ENCODE measurements at places on chromosomes 1 and 21. TPM values are rescaled to one million over a fixed set of nuclear protein-coding genes. Genes with fewer than 3 reads are reported as not detected.

DNA sequence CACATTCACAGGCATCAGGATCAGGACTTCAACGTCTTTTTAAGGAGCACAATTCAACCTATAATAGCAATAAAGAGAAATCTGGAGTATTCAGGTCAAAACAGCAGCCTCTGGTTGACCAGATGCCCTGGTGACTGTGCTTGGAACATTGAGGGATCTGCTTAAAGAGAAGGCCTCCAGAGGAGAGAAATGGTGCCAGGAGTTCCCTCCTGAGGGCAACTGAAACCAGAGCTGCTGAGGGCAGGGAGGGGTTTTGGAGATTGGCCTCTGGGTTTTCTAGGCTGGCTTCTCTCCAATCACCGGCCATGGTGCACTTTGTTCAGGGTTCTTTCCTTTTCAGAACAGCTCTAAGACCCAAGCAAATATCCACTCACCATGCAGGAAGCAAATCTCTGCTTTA lies 190.7 kb upstream of the KIAA0040 start:
- DNase-seq, result no peak

- DNase-seq, result no peak
Observed at GRCh38 chr1:186841599-186841998, 12.8 kb downstream of the PLA2G4A start.

DNA sequence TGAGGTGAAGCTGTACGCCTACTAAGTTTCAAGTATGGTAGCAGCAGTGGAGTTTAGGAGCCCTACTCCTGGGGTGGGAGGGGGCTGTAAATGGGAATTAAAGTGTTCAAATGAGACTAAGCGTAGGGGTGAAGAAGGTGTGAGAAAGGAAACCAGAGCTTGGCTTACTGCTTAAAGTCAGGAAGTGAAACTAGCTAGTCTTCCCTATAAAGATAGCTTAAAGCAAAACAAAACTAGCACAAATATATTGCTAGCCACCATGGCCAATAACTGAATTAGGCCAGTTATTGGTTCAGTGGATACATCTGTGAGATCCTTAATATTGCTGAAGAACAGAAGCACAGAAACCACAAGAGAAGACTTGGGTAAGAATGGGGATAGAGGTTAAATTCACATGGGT lies 492.2 kb upstream of the PKN2 start:
- DNase-seq, result no peak

- no peak for DNase-seq
Observed at GRCh38 chr1:32465578-32465933, 684 bp downstream of the ZBTB8B start.

DNA sequence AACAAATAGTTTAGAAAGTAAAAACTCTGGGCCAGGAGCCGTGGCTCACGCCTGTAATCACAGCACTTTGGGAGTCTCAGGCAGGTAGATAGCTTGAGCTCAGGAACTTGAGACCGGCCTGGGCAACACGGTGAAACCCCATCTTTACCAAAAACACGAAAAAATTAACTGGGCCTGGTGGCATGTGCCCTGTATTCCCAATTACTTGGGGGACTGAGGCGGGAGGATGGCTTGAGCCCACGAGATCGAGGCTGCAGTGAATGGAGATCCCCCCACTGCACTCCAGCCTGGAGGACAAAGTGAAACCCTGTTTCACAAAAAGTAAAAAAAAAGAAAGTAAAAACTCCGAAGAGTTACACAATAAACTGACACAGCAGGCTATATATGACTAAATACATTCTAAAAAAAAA lies 10.6 kb downstream of the CEP170 start:
- DNase-seq, result no peak

- DNase-seq, result no peak
Observed at GRCh38 chr1:116323491-116323890, 49.6 kb upstream of the ATP1A1 start.

- DNase-seq, result no peak
Observed at GRCh38 chr1:233379869-233380438, 52.4 kb downstream of the MAP3K21 start.

DNA sequence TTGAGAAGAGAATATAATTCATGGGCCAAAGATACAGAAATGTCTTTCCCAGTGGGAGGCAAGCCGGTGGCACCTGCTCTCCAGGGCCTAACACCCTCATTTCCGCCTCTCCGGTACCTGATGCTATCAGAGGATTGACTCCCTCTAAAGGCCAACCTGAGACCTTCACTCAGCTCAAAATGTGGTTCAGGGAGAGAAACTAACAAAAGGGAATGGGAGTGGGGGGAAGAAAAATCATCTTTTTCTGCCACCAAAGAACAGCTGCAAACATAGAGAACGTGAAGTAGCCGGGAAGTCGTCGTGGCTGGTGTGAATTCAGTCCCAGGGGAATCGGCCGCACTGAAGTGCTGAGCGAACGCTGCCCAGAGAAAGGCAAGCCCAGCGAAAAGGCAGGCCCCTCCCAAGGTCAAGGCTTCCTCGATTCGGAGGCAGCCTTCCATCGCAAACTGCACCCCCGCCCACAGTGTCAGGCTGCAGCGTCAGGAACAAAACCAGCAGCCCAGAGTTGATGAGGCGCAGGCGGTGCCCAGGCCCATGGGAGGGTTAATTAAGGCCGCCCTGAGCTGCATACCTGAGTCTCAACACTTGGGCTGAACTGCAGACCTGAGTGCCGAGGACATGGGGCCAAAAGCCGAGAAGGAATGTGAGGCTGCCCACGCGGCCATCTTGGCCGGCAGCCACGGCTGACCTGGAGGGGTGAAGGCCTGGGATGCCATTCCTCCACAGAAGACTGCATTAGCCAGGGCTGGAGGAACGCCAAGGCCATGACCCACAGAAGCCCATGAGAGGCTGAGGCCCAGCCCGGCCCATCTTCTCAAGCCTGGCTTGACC lies 160.2 kb downstream of the PSMG1 start:
- no peak for DNase-seq

GRCh38 chr1:11943619-11944018 lies 9.1 kb downstream of the PLOD1 start:
- no peak for DNase-seq

DNA sequence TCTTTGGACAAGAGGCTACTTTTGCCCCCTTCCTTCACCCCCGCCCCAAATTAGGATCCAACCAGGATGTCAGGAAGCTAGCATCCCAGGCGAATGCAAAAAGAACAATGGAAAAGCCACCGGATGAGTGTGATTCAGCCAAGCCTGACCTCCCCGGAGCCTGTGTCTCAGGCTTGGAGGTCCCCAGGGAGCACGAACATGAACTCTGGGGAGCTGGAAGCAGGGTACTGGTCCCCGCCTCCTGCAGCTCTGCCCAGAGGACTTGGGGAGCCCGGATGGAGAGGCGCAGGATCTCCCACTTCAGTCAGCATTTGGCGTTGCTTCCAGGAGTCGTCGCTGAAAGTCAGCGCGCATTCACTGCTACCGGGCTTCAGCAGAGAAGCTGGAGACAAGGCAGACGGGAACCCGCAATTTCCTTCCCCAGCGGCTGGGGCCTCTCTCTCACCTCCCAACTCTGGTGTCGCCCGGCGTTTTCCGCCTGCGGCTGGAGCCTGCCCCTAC lies 1.8 kb upstream of the TBX15 start:
- DNase-seq, result no peak

DNA sequence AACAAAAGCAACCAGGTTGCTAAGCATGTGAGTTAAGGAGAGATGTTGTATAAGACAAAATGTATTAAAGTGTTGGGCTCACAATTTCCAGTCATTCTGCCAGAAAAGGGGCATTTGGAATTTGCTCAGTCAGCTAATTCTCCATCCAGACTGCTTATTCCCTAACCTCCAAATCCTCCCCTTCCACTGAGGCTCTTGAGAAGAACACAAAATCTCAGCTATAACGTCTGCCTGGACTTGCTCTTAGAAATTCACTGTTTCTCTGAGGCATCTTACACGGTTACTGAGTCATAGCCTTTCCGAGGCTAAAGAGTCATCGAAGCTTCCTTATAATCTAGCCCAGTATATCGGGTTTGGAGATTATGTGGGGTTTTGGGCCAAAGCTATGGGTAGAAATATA lies 548.2 kb upstream of the ADGRL4 start:
- DNase-seq, result no peak

DNA sequence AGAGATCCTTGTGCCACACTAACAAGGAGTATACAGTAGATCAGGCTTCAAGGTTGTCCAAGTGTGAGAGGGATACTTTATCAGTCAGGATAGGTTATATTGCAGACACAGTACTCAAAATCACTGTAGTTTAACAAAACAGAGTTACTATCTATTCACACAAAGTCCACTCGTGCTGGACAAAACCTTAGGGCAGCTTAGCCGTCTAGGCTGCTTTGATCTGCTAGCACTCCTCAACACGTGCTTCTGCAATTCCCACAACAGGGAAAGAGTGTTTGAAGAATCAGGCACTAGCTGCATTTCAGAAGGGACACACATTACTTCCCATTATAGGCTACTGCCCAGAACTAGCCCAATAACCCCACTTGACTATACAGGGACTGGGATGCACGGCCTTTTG lies 39.5 kb downstream of the MEF2D start:
- DNase-seq, result no peak

GRCh38 chr1:99647490-99647889 lies 1.6 kb downstream of the PALMD start:
- DNase-seq, result no peak

GRCh38 chr1:189496768-189497167 lies 980.9 kb downstream of the BRINP3 start:
- DNase-seq, result no peak

DNA sequence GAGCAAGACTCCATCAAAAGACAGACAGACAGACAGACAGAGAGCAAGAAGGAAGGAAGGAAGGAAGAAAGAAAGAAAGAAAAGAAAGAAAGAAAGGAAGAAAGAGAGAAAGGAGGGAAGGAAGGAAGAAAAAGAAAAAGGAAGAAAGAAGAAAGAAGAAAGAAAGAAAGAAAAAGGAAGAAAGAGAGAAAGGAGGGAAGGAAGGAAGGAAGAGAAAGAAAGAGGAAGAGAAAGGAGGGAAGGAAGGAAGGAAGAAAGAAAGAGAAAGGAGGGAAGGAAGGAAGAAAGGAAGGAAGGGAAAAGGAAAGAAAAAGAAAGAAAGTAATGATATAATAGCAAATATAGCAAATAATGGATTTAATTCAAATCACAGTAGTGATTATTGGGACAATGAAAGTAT lies 32.7 kb downstream of the CHML start:
- no peak for DNase-seq

RCOR3 gene
- 46.6 TPM for total RNA-seq

IL20 gene
- not detected for total RNA-seq

EVA1C gene
- total RNA-seq, result 29.8 TPM

DDAH1 gene
- total RNA-seq, result 71.5 TPM

BARHL2 gene
- total RNA-seq, result not detected

GNB1 gene
- 360 TPM for total RNA-seq

Measured in left lung (tissue), 14 donors.